Stimulated activated CD4-positive, alpha-beta T cell treated with anti-CD3 and anti-CD28 coated beads, Interleukin-12 subunit alpha, Interleukin-12 subunit beta, amount 100 ng/mL, for 24 hours (primary cell): ENCODE measurements at places on chromosomes 7 and 10.

GRCh38 chr10:3530346-3530745 lies 254.7 kb downstream of the KLF6 start:
- no peak for DNase-seq

DNA sequence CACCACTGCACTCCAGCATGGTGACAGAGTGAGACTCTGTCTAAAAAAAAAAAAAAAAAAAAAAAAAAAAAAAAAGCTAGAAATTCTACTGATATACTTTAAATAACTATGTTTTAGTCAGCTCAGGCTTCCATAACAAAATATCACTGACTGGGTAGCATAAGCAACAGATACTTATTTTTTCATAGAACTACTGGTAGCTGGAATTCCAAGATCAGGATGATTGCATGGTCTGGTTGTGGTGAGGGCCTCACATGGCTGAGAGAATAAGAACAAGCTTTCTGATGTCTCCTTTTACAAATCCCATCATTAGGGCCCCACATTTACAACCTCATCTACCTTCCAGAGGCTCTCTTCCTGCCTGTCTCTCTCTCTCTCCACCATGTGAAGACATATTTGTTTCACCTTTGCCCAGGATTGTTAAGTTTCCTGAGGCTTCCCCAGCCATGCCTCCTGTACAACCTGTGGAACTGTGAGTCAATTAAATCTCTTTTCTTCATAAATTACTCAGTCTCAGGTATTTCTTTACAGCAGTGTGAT lies 126.7 kb upstream of the SEMA3C start:
- DNase-seq, result no peak

DNA sequence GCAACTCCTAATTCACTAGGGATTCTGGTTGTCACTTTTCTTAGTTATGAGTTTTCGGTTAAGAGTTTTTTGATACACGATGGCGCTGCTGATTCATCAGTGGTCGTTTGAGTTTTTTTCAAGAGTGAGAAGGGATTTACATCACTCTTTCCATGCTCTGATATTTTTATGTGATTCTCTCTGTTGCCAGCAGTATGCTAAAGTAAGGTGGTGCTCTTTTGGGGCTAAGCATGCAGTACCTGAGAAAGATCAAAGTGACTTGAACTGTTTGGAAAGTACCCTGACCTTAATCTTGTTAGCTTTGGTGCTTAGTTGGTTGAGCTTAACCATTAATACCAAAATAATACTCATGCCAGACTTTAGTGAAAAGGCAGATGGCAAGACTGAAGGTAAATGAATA lies 28.1 kb downstream of the STAMBPL1 start:
- no peak for DNase-seq

- DNase-seq, result no peak
Observed at GRCh38 chr7:44320794-44321371, 4.5 kb downstream of the CAMK2B start.

- no peak for DNase-seq
Observed at GRCh38 chr10:29635711-29636144, 957 bp upstream of the SVIL start.

- no peak for DNase-seq
Observed at GRCh38 chr10:16521311-16522016, at the start of gene C1QL3. C1QL3 (minus strand) TSS chr10:16521879; CDS start chr10:16521065, 814 bp downstream.

DNA sequence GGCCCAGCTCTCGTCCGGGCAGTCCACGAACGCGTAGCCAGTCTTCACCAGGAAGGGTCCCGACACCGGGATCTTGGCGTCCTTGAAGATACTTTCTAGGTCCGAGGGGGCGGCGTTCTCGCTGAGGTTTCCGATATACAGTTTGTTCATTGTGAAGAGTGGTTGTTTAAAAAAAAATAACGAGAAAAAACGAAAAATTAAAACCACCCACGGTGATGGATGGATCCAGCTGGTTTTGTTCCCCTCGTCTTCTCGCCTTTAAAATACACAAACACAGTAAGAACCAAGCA lies 385 bp downstream of the IGF2BP3 start:
- DNase-seq, result no peak
